NCI-H510A (cell line): ENCODE measurements at places on chromosomes 1 and 21.

DNA sequence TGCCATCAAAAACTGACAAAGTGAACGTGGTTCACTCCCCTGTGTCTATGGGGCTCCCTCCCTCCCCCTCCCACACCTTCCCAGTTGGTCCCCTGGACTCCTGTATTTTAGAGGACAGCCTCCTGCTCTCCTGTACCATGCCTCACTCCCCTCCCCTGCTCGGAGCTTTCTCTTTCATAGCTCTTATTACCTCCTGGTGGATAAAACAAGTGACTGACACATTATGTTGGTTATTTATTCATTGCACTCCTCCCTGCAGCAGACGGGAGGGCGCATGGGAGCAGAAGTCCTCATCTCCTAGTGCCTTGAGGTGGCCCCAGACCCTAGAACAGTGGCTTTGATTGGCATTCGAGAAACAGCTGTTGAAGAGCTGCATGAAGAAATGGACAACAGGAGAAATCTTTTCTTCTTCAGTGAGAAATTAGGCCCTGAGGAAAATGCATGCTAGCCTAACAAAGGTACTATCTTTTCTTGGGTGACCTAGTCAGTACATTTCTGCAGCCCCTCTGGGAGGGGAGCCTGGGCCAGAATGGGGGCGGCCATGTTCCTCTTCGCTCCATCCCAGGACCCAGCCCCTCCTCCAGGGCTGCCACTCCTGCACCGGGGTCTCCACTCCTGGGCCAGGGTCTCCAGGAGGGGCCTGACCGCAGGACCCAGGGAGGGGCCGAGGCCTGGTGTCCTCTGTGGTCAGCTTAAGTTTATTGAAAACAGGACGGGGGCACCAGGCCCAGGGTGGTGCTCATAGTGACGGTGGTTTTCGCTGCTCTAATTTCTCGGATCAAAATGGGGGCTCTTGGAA, 1.2 kb upstream of the TFF1 start:
- no peak for DNase-seq

DNA sequence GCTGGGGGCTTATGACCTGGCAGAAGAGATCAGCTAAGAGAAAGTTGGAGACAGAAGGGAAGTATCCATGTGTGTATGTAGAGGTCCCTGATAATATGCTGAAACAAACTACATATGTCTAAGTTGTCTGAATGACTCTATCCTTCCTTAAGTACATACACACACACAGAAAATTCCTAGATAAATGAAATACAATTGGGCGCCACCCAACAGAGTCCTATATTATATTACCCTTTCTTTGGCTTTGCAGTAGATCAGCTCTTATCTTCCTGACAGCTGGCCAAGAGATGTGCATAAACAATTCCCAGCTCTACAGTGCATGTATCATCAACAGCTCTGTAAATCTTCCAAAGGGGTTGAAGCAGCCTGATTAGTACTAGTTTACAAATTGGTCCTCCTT, 40.1 kb downstream of the SORT1 start:
- DNase-seq, result no peak

- no peak for DNase-seq
These were observed 37.6 kb downstream of the ZBTB40 start for GRCh38 chr1:22489278-22489677.

- no peak for DNase-seq
These were observed 3.0 kb downstream of the FUBP1 start for GRCh38 chr1:77975907-77976306.

DNA sequence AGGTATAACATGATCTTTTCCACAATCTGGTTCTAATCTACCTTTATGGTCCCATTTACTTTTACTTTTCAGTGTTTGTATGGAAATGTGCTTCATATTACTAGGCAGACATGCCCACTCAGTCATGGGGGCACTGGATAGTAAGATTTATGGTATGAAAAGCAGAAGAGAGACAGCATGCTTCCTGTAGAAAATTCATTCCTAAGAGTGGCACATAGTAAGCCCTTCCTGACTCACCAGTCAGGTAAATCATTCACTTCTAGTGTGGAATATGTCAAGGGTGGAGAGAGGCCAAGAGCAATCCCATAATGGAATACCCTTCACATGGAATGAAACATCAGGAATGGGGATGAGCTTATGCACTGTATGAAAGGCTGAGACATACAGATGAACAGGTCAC, 49.5 kb upstream of the BCL10 start:
- no peak for DNase-seq

DNA sequence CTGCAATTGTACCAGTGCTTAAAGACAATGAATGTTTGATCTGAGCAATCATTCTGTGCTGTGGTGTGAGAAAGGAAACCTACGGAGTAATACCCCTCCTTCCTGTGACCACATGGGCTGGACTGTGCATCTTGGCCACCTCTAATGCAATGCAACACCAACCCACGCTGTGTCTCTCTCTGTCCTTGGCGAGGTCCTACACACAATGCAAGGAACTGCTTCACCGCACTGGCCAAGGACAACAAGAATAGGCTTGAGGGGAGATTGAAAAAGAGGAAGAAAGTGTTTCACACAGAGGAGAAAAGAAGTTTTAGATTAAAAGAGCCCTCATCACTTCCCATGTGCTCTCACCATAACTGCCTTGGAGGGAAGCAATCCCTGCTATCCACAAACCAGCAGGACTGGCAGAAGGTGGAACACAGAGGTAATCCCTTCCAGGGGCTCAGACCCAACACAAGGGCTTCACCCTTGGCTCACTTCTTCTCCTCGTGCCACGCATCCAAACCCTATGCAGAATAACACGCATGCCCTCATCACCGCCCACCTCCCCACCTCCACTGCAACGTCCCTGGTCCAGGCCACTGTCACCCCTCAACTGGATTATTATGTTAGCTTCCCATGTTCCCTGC, 112.5 kb upstream of the ERG start:
- DNase-seq, result no peak

DNA sequence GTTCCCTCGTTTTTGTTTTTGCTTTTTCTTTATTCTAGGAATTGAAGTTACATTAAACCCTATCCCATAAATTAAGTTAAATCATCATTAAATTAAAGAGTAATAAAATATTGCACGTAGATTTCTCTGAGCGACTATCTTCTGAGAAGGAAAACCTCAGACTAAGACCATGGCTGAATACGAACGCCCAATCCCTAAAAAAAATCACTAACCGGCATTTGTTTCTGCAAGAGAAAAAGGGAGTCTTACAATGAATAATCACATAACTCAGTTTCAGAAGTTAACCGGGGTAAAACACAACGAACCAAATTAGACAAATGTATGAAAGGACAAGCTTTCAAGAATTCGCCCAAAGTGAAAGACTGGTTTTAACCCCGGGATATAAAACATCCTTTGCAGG, 1.3 kb downstream of the PIK3R3 start:
- no peak for DNase-seq

- DNase-seq, result no peak
These were observed 69.3 kb downstream of the MAN1A2 start for GRCh38 chr1:117436513-117436912.

DNA sequence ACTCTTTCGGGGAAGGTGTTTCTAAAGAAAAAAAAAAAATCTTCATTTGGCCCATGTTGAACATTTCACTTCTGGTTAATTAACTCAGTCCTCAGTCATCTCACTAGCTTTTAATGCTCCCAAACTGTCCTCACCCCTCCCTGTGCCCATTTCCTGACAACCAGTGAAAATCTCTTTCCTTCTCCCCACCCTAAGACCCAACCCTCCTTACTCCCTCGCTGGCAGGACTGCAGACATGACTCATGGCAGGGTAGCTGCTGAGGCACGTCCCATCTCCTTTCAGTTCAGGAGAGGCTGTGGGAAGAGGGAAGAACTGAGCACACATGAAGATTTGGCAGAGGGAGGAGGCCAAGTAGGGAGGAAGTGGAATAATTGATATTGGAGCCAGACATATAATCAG, 12.6 kb downstream of the PKP1 start:
- no peak for DNase-seq

GRCh38 chr1:30725450-30726095, 2.2 kb upstream of the MATN1 start:
- DNase-seq, result no peak

GRCh38 chr1:59183749-59184317, 113.1 kb upstream of the FGGY start:
- DNase-seq, result no peak

GRCh38 chr1:76715474-76715873, 151.8 kb upstream of the ST6GALNAC5 start:
- DNase-seq, result no peak

GRCh38 chr1:18974606-18975005, 18.1 kb upstream of the IFFO2 start:
- no peak for DNase-seq

GRCh38 chr21:45322960-45323461, 35.3 kb upstream of the POFUT2 start:
- DNase-seq, result no peak

DNA sequence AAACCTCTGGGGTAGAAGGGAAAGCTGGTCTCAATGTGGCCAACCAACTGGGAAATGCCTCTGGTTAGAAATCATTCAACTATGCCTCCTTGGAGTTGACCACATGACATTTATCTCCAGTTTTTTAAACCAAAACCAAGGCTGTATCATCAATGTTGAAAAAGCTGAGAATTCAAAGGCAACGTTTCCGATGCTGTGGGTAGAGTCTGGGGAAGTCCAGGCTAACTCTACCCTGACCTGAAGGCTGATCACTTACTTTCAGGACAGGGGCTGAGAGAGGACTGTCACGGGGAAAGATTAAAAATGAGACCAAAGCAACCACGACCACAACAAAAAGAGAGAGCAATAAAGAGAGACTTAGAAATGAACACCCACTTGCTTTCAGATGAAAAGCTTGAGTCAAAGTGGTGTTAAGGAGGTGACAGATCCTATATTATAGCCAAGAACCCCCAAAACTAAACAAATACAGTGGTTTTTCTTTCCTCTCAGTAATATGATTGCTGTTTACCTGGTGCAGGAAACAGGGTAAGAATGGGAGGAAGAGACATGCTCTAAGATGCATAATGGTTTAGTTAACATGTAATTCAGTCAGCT, 90.8 kb upstream of the TNFSF4 start:
- DNase-seq, result no peak

DNA sequence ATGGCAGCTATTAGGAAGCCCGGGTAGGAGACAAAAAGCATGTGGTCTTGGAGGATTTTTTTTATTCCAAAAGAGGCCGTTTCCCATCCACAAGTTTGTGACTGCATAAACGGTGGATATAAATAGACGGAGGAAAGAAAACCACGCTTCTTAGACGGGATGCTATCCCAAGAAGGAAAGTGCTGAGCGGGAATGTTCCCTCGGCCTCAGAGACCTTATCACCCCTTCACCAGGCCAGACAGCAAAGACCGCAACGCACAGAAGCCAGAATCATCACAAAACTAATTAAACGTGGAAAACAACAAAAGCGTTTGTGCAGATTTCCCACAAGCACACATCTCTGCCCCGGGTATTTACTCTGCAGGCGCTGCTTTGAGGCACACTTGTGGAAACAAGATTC, 43.2 kb downstream of the HLCS start:
- no peak for DNase-seq

- no peak for DNase-seq
These were observed 4.7 kb upstream of the RSPH1 start for GRCh38 chr21:42500736-42501135.

DNA sequence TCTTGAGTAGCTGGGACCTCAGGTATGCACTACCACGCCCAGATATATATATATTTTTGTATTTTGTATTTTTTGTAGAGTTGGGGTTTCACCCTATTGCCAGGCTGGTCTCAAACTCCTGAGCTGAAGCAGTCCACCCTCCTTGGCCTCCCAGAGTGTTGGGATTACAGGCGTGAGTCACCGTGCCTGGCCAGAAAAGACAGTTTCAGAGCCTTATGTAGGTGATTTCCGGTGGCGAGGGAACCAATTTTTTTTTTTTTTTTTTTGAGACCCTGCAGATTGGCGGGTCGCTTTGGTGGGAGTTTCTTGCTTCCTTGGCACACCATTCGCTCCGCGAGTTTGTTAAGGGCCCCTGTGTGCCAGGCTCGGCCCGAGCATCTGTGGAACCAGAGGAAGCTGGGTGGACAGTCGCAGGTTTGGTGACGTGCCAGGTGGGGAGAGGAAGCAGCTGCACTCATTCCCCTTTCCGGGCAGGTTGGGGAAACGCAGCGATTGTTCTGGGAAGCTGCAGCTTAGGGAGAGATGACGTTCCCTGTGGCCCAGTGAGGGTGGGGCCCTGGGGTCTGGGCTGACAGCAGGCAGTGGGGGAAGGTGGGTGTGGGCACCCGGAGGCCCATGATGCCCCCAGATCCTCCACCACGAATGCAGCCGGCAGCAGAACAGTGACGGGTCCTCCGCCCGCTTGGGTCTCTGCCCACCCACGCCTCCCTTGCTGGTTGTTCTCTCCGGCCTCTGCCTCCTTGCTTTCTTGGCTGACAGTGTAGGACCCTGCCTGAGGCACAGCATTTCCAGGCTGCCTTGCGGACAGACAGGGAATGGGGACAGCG, 25.1 kb downstream of the SPSB1 start:
- peak; percentile 85 for DNase-seq

DNA sequence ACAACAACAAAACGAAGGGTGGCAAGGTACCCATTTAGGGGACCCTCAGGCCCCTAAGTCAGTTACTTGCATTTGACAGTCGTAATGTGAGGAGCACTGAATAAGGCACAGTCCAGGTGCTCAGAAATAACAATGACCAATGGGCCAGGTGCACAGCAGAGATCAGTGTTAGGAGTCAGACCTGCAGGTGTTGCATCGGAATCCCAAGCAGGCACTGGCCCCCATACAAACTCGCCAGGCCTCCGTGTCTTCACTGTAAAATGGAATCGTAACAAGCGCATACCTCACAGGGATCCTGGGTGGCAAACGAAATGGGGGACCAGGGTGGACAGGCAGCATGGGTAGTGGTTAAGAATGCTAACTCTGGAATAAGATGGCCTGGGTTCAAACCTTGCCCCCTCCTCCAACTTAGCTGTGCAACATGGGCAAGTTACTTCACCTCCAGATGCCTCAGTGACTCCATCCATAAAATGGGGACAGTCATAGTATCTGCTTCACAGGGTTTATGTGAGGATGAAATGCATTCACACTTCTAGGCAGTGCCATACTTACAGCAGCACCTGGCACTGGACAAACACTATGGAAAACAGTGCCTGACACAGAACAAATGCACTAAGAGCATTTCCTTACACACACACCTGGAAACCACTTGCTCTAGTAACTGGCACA, 20.2 kb downstream of the RCAN1 start:
- no peak for DNase-seq

- no peak for DNase-seq
These were observed 147.2 kb downstream of the PEX14 start for GRCh38 chr1:10621906-10622305.
